ENCODE measurements at places on chromosomes 2 and 18.

DNA sequence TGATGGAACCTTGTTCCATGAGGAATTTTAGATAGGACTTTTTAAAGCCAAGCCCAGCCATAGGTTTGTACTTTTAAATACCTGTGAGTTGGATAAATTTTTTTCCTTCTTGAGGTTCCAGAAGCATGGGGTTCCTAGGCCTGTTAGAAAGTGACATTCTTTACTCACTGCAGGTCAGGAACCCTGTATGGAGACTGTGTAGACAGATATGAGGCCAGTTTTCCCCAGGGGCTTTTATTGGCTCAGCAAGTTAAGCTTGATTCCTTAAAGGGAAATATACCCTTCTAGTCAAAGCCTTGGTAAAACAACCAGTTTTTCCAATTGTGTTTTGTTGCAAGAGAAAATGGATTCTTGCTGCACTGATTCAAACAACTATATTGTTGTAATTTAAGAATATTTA lies 38.4 kb upstream of the GMCL1 start:
- DNase-seq: no peak

DNA sequence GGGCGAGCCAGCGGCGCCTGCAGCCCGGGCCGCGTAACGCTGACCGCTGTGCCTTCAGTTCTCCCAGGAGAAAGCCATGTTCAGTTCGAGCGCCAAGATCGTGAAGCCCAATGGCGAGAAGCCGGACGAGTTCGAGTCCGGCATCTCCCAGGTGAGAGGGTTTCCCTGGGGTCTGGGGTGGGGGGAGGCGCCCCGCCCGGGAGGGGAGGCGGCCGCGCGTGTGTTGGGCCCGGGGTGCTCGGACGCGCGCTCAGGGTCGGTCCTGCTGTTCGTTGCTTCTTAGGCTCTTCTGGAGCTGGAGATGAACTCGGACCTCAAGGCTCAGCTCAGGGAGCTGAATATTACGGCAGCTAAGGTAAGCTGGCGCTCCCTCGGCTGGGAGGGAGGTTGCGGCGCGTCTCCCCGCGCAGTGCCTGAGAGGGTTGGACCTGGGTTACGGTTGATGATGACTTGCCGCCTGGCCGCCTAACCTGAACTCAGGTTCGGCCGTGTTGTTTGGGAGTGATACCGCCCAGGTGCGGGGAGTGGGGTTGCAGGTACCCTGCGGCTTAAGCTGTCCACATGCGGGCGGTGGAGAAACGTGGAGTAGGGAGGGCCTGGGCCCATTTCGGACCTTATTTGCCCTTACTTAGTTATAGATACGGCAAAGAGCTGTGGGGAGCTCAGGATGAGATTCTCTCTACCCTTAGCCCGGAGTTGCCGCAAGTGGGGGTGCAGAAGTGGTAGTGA lies 638 bp downstream of the RPS7 start:
- no peak for DNase-seq

DNA sequence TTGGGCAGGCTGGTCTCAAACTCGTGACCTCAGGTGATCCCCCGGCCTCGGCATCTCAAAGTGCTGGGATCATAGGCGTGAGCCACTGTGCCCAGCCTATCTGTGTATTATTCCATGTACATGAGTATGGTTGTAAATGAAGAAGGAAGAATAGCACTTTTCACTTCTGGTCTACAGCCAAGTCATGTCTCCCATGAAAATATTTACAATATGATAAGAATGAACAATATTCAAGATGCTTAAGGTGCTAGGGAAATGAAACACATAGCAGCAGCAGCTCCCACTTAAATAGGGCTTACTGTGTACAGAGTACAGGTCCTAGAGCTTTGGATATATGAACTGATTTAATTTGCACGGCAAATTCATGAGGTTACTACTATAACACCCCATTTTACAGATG lies 70.3 kb upstream of the COL5A2 start:
- DNase-seq: no peak

DNA sequence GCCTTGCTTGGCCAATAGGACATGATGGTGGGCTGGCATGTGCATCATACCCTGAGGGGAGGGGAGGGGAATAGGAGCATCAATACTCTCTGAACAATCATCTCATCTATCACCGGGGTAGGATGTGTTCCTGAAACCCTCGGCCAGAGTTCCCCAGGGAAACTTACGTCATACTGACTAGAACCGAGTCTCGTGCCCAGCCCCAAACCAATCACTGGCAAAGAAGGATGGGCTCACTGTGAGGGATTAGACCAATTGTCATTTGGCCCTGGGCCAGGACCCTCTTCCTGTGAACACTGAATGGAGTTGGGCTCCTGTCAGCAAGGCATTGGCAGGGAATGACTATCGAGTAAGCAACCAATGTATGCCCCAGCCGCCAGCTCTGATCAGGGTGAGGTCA lies 261.5 kb downstream of the MYCN start:
- no peak for DNase-seq

DNA sequence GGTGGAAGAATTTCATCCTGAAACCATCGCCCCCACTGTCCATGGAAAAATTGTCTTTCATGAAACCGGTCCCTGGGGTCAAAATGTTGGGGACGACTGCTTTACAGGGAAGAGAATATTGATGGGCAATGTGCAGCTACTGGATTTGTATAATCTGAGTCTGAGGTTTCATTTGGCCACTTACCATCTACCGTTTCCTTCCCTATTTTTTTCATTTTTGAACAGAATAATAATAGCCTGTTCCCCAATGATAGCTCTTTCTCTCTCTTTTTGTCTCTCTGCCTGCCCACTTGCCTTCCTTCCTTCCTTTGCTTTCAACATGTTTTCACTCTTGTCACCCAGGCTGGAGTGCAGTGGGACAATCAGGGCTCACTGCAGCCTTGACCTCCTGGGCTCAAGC lies 78.3 kb upstream of the TLK1 start:
- DNase-seq: no peak

GRCh38 chr2:77831471-77831870 lies 309.3 kb upstream of the LRRTM4 start:
- DNase-seq: no peak

DNA sequence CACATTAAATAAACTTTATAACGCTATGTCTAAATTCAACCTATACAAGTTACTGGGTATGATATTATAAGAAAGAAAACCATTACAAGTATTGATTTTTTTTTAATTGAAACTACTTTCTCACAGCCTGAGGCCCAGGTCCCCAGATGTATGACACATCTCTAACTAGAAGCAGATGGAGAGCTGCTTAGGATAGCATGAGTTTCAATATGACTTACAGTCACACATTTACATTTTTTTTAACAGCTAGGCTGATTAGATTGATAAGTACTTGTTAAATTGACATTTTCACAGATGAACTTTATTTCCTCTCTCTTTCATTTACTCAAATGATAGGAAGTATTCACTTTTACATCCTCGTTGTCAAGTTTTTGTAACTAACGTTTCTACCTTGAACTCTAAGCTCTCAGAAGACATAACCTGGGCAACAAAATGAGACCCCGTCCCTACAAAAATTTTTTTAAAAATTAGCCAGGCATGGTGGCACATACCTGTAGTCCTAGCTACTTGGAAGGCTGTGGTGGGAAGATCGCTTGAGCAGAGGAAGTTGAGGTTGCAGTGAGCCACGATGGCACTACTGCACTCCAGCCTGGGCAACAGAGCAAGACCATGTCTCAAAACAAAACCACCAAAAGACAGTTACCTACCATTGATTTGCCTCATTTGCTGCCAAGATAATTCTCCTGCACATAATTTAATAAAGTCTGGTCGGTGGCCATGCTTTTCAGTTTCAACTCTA lies 52.4 kb downstream of the STK39 start:
- no peak for DNase-seq

DNA sequence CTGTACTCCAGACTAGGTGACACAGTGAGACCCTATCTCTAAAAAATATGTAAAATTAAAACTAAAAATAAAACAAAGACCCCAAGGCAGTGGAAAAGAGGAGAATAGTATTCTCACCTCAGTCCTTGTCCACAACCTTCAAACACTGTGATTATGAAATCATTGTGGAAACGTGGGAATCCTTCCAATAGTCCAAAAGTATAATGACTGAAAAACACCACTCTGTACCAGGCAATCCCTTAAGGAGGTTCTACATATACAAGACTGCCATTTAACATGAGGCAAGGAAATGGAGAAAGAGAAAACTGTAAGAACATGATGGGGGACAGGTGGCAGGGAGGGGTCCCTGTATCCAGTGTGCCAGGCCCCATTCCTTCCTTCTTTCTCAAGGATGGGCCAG lies 66.1 kb downstream of the ACVR1 start:
- DNase-seq: no peak

DNA sequence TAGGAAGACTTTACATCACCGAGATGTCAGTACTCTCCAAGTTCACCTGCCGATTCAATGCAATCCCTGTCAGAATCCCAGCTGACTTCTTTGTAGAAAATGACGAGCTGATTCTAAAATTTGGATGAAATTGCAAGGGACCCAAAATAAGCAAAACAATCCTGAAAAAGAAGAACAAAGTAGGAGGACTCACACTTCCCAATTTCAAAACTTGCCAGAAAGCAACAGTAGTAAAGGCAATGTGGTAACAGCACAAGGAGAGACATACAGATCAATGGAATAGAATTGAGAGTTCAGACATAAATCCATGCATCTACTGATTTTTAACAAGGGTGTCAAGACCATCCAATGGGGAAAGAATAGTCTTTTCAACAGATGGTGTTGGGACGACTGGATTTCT lies 52.2 kb downstream of the SMAD7 start:
- no peak for DNase-seq

DNA sequence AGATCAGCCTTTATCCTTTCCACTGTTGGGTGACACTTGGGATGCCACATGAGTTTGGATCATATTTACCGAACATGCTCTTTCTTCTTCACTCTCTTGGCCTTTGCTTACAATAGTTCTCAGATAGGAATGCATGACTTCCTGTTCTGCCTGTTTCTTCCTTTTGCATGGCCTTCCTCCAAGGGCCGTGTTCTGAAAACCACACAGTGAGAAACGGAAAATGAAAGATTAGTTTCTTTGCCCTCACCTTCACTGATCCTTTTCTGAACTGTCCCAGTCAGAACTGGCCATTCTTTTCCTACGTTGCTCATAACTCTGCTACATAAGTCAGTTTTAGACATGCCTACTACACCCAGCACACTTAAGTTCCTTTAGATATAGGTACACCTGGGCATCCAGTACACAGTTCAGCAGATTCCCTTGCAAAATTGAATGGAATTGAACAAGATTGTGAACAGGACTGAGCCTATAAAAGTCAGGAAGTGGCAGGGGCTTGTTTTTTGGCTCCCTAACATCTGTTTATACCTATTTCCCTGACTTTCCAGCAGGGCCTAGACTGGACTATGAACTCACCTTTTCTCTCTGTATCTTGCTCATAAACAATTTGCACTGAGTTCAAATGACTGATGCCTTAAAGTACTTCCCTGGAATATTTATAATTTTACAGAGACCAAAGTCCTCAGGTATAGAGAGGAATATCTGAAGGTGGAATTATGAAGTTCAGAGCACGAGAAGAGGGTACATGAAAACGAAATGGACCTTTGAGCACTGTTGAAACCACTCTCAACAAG lies 186.4 kb upstream of the ST6GAL2 start:
- DNase-seq: no peak

DNA sequence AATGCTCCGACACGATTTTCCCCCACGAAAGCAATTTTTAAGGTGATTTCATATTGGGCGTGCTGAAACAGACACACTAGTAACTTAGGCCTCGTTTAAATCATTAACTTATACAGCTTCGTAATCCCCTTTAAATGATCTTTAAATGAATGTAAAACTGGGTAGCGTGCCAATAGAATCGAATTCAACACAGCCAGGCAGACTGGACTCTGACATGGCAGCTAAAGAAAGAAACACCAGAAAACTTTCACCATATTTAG lies 2.4 kb upstream of the ID2 start:
- no peak for DNase-seq

- DNase-seq: no peak
Measured at GRCh38 chr18:30481871-30482270, 560.7 kb downstream of the DSC3 start.

DNA sequence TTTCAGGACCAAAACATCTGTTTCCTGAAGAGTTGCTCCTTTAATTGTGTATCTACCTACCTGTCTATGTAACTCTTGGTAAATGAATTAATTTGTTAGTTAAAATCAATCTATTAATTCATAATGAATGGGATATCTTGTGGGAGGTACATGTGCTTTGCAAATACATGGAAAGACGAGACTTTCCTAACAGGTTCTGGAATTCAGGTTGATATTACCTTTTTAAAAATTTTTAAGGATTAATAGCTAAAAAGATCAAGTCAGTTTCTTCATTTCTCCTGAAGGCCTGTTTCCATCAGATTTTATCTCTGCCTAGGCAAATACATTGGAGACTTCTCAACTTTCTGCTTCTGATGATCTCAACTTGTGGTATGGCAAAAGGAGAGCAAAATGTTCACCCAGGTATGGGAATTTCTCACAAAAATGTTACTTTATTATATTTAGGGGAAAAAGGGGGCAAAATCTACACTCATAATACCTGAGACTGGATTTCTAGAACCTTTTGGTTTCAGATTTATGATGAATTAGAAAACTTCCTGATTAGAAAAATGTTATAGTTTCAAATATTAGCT lies 7.4 kb downstream of the TFPI start:
- no peak for DNase-seq

DNA sequence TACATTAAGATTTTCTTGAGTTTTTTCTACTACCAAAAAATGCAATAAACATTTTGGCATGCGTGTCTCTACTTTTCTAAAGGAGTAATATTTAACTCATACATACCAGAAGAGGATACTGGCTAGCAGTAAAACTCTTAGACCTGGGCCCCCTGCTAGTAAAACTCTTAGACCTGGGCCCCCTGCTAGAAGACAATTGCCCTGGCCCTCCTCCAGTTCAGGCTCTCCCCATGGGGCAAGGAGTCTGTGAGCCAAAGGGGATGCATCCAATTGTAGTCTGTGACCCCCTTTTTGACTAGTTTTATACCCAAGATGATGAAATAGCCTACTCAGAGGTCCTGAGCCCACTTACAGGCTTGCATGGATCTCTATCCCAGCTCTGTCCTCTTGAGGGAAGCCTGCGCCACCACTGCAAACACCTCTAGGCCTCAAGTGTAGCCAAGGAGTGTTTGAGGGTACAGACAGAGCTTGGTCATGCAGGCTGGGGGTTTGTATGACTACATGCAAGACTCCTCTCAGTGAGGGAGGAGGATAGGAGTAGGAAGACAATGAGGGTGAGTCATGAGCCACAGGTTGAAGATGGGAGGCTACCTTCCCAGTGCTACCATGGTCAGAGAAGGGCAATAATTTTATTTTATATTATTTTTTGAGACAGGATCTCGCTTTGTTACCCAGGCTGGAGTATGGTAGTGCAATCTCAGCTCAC lies 45.2 kb upstream of the PGAP1 start:
- DNase-seq: no peak

DNA sequence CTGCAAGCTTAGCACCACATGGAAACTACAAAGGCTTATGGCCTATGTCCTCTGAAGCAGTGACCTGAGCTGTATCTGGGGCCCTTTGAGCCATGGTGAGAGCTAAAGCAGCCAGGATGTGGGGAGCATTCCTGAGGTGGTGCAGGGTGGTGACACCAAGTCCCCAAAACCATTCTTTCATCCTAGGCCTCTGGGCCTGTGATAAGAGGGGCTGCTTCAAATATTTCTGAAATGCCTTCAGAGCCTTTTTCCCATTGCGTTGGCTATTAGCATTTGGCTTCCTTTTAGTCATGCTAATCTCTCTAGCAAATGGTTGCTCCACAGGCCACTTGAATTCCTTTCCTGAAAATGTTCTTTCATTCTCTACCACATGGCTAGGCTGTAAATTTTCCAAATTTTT lies 13.4 kb downstream of the CCDC150 start:
- no peak for DNase-seq
